ENCODE measurements at places on chromosomes 7 and 10.

DNA sequence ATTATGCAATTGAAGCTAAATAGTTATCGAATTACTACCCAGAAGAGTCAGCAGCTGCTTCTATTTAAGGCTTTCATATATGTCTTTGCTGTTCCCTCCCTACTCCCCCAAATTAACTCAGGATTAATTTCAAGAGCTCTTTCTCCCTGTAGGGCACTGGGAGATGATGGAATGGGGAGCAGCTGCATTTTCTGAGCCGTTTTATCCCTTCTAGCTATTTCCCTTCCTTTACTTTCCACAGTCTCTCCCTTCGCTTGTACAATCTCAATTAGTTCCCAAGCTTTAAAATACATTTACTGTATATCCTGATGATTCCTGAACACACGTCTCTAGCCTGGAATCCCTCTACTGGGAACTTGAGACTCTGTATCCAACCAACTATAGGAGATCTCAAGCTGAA is 19.8 kb upstream of the TSPAN12 start:
- DNase-seq, result no peak

DNA sequence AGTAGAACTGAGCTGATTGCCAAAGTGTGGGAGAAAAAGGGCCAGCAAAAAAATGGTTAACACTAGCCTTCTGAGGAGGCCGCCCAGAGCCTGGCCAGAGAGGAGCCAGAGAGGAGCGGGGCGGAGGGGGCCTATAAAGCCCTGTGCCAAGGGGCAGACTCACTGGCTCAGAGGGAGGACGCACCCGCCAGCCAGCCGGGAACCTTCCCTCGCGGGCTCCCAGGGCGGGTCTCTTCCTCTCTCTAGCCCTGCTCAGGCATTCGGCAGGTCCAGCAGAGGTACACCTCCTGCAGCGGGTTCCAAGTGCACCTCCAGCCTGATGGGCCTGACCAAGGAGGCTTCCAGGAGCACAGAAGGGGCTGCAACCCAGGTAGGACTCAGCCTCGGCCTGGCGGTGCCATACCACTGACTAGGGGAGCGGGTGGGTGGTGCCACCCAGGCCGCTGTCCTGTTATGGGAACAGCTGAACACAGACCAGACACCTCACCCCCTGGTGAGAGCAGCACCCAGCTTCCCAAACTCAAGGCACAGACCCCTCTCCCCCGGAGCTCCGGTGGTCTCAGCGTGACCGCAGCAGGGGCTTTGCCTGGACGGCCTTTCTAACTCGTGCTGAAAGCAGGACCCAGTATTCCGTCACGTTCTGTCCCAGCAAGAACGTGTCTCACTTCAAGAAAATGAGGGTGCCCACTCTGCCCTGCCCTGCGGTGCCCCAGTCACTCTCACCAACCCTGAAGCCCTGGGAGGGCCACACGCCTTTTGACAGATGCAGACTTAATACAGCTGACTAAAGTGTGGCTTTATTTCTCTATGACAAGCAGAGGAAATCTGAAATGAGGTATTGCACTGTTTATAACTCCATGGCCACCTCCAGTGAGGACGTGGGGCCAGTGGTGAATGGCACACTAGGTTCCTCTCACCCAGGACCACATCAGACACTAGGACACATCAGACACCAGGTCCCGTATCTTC is at the start of gene GPER1:
Gene GPER1, plus strand, starts transcription at position 162 of the 969 bp plus-strand sequence. CDS start 3,616 bp downstream, outside the sequence.
- no peak for DNase-seq

DNA sequence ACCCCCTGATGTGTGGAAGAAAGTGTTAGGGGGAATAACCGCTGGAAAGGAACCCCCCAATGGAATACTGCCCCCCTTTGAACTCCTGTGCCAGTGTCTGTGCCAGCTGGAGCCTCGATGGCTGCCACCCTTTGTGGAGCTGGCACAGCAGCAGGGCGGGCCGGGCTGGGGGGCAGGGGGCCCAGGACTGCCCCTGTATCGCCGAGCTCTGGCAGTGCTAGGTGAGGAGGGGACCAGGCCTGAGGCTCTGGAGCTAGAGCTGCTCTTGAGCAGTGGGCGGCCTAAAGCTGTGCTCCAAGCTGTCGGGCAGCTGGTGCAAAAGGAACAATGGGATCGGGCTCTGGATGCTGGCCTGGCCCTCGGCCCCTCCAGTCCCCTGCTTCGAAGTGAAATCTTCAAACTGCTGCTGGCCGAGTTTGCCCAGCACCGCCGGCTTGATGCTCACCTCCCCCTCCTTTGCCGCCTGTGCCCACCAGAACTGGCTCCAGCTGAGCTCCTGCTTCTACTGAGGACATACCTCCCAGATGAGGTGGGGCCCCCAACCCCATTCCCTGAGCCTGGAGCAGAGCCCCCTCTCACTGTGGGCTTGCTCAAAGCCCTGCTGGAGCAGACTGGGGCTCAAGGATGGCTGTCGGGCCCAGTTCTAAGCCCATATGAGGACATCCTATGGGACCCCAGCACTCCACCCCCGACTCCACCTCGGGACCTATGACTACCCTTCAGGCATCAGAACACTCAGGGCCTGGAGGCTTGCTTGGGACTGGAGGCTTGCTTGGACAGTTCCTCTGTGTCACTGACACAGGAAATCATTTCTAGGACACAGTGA is 2.2 kb downstream of the HPS6 start:
- DNase-seq, result no peak

GRCh38 chr10:92244796-92245195 is 46.1 kb downstream of the CPEB3 start:
- DNase-seq, result no peak

DNA sequence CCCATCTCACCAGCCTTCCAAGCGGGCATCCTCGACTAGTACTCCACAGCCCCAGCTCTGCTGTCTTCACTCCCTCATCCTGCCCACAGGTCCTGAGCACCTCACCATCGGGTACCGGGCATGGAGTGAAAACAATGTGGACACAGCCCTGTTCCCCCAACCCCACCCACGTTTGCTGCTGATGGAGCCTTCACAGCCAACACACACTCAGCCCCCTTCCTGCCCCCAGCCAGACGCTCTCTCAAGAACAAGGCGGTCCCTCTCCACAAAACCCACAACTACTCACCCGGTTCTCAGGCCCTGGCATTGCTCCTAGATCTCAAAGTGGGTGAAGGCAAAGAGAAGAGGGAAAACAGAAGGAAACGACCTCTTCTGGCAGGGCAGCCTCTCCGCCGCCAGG is 56.1 kb downstream of the SLIT1 start:
- no peak for DNase-seq

DNA sequence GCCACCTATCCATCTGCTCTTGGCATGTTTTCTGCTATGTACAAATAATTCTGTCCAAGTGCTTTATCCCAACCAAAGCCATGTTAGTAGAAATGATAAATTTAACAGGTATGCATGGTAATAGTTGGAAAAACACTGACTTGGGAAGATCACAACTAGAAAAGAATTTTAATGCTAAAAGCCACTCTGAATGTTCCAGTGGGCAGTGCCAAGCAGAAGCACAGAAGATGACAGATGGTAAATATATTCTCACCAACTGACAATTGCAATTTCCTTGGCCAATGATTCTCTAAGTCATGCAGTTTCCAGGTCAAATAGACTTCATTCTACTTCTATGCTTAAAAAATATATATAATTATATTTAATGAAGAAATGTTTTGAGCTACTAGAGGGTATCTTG is 83.6 kb upstream of the SEMA3C start:
- no peak for DNase-seq

GRCh38 chr10:26365681-26366358 is 72.3 kb upstream of the APBB1IP start:
- no peak for DNase-seq

- no peak for DNase-seq
Observed at GRCh38 chr10:28094121-28094520, 95.2 kb upstream of the ODAD2 start.

DNA sequence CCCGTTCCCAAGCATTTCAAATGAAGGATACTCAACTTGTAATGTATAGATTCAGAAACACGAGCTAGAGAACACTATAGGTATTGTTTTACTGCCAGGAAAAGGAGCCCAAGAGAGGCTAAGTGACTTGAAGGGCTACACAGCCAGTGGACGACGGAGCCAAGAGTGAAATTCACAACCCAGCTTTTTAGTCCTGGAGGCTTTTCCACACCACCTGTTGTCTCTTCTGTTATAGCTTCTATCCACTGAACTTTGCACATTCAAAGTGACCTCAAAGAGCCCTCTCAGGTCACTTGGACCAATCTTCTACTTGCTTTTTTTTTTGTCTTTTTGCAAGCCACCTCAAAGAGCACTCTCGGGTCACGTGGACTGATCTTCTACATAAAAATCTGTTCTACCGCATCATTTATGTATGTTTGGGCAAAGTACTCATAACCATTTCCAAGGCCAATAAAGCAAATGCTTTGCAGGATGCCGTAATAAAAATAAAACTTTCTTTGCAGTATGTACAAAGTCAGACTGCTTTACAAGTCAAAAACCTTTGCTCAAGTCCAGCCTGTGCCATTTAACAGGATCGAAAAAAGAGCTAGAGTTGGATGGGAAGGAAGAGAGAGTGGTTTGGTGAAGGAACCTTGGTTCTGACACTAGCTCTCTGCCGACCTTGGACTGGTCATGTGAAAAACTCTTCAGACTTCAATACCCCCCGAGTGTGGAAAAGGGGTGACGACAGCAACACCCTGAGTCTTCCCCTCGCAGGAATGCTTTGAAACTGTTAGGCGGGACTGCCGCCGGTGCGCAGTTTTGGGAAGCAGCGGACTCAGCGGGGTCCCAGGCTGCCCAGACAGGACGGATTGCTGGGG is 821 bp downstream of the SLC35B4 start:
- DNase-seq, result peak; percentile 14
